ENCODE measurements at places on chromosomes 11 and 22.

DNA sequence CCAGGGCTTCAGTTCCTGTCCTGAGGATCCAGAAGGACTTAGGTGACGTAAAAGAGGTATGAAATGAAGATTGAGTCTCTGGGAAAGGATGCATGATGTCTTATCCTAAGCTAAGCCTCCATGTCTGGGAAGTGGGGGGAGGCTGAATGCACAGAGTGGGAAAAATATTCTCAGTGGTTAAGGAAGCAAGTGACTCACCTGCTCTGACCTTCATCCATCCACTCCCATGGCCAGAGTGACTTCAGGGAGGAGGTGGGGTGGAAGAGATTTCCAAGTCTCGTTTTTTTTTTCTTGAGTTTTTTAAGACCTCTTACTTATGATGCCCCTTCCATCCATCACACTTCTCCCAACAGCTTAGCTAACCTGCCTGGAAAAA, 32.5 kb upstream of the POLD3 start:
- no peak for DNase-seq

DNA sequence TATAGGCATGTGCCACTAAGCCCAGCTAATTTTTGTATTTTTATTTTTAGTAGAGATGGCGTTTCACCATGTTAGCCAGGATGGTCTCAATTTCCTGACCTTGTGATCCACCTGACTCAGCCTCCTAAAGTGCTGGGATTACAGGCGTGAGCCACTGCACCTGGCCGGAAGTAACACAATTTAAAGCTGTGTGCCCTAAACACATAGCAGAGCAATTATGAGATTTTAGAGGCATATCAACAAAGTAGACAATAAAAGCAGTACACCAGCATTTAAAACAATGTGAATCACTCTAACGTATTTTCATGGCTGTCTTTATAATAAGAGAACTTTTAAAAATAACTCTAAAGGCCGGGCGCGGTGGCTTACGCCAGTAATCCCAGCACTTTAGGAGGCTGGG, 42.4 kb downstream of the PRR14L start:
- no peak for DNase-seq

GRCh38 chr11:110859240-110859840, 147.1 kb upstream of the ARHGAP20 start:
- DNase-seq = no peak

- DNase-seq = no peak
These were observed 9.4 kb downstream of the EHD1 start for GRCh38 chr11:64868904-64869570.

GRCh38 chr22:45008186-45008681, 1.6 kb downstream of the PHF21B start:
- no peak for DNase-seq

- DNase-seq = peak; percentile 55
These were observed 472 bp downstream of the APOA5 start for GRCh38 chr11:116791002-116791812.

- DNase-seq = no peak
These were observed 312.8 kb downstream of the OPCML start for GRCh38 chr11:133219543-133219942.

DNA sequence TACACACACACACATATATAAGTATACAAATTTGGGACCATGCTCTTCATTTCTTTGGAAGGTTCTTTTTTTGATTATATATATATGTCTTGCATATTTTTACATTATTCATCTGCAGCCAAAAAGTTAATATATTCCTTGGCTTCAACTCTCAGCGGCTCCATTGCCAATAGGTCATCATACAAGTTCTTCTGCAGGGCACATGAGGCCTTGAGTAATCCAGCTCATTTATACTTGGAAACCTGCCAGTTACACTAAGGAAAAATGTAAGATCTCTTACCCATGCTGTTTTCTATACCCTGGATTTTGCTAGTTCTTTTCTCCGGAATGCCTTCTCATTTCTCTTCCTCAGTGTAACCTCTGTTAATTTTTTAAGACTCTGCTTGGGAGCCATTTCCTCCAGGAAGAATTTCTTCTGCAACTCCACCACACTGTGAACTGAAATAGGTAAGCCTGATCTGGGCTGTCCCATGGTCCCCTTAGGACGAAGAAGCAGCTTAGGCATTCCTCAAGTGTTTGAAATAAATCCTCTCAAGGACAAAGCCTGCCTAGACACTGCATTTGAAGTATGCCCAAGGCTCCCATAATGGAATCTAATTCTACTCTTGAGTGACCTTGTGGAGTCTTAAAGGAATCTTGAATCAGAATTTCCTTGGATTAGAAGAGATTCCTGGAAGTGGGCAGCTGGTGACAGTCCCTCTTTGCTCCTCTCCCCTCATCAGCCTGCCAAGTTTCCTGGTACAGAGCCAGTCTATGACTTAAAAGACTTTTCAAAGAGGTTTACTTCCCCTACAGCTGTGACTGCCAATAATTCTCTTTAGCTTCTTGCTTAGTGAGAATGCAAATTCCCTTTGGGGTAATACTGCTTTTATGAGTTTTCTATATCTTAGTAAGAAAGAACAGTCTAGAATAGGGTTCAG, 182.8 kb downstream of the C11orf87 start:
- DNase-seq = no peak

DNA sequence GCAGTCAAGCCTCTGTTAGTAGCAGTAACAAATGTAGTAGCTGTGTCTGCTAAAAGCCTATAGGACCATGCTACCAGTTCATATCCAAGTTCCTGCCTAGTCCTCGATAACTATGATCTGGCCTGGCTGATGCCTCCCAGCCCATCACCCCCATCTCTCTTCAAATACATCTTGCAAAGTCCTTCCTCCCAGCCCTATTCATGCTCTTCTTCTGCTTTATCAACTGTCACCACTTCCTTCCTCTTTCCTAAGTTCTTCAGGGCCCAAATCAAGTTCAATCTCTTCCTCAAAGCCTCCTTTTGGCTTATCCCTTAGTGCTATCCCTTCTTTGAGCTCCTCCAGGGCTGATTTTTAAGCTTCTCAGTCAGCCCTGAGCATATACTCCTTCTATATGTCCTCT, 150.9 kb upstream of the THY1 start:
- peak; percentile 95 for DNase-seq

DNA sequence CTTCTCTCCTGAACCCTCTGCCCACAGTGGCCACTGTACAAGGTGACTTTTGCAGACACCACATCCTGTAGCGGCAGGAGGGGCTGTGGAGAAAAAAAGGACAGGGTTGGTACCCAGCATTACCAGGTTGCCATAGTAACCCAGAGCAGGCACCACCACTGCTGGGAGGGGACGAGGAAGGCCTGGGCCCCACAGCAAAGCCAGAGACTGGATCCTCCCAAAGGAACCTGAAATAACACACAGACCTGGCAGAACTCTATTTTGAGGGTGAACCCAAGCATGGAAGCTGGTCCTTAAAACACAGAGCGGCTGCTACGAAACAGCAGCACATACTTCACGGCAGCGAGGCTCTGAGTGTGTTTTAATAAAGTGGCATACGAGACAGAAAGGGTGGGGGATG, 380.6 kb downstream of the CTTN start:
- no peak for DNase-seq

DNA sequence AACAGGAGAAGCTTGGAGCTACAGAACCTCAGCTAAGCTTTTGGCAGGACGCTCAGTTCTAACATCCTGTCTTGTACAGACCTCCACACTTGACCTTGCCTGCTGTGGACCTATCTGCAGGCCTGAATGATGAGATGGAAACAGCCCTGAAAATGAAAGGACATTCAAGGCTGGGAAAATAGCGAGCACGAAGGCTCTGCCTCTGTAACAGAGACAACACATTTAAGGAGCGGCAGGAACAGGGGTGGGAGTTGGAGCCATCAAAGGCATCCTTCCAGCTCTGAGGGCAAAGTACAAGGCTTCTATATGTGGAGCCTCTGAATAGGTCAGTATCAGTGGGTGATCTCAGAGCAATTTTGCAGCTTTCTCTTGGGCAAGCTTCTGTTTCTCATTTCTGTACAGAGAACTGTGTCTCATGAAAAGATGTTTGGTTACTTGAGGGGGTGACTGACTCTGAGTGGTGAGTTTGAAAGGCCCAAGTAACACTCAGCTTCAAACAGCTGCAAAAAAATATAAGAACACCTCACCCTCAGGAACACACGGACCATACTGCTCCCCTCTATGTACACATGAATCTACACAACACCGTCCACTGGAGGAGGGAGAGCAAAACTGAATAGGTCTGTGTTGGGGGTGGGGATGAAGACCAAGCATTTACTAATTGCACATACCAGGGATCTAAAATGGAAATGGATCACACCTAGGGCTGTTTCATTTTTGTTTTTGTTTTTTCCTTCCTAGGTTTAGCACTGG, 101.6 kb downstream of the CCDC81 start:
- no peak for DNase-seq

DNA sequence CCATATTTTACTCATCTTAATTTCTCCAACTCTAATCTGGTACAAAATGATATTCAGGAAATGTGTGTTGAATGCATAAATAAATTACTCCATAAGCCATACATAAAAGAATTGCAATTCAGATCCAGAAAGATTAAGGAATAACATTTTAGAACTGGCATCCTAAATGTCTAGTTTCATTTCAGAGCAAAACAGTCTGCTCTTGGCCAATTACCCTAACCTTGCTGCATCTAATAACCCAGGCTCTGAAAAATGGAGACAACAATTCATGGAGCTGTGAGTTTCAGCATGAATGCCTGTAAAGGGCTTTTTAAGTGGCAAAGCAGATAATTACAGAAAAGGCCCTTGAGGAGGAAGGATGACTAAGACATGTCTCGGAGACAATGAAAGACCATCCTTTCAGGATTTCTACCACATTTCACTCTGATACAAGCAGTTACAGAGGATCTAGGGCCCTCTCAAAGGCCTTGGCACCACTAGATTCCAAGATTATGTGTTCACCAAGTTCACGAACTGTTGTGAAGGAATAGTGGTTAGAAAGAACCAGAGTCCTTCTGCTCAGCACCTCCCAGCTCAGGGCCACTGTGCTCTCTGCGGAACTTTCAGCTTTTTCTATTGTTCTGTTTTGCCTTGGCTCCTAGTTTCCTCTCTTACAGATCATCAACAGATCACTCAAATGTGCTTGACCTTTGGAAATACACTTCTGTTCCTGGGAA, 157.6 kb upstream of the BLID start:
- no peak for DNase-seq

Data from Kasumi-1 (cell line).